ENCODE measurements at places on chromosomes 2 and 18.
A peak's percentile ranks its signal among the peaks of the same experiment; 100 is the strongest.

DNA sequence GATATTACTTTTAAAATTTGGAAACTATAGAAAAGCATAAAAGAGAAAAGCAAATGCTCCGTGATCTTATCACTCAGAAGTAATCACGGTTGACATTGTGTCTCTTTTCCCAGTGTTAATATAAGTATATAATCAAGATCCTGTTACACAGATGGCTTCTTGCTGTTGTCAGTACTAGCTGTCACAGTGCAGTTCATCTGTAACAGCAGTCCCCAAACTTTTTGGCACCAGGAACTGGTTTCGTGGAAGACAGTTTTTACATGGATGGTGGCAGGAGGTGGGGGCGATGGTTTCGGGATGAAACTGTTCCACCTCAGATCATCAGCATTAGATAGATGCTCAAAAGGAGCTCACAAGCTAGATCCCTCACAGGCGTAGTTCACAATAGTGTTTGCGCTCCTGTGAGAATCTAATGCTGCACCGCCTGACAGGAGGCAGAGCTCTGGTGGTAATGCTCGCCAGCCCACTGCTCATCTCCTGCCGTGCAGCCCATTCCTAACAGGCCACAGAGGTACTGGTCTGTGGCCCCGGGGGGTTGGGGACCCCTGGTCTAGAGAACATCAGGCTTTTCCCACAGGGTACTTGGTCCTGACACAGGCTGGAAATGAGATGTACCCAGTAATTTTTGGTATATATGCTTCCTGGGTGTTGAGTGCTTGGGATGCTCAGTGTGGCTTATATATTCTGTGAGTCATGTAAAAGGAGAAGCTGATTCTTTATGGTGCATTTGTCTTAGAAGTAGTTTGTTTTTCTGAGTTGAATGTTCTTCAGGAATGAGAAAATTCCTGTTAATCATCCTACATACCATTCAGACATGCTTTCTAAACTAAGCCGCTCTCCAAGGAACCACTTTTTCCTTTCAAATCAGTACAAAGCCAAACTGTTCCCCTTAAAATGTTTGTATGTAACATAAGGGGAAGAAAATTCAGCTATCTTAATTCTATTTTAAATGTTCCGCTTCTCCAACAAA is 121.8 kb downstream of the NCK2 start:
- no peak for DNase-seq

GRCh38 chr2:169386722-169387121 is 24.4 kb upstream of the LRP2 start:
- DNase-seq = no peak

DNA sequence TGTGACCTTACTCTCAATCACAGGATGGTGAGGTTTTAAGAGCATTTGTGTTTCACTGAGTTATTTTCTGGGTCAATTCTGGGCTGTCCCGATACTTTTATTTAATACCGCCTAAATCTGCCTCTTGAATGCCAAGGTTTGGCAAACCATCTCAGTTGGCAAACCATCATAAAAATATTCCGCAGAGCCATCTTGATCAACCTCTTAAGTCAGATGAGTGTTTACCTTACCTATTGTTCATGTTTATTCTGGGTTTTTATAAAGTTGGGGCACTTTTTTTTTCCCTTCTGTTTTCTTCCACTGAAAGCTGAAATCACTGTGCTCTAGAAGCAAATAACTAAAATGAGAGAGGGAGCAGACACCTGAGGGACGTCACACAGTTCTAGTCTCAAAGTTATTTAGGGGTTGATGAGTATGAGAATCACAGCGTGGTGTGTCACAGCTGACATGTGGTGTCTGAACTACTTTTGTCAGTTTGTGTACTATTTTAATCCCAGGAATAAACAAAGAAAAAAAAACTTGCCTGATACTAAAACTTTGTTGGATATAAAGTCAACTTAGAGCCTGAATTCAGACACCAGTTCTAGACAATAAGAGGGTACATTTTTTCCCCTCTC is 48.6 kb downstream of the ETAA1 start:
- DNase-seq = no peak

DNA sequence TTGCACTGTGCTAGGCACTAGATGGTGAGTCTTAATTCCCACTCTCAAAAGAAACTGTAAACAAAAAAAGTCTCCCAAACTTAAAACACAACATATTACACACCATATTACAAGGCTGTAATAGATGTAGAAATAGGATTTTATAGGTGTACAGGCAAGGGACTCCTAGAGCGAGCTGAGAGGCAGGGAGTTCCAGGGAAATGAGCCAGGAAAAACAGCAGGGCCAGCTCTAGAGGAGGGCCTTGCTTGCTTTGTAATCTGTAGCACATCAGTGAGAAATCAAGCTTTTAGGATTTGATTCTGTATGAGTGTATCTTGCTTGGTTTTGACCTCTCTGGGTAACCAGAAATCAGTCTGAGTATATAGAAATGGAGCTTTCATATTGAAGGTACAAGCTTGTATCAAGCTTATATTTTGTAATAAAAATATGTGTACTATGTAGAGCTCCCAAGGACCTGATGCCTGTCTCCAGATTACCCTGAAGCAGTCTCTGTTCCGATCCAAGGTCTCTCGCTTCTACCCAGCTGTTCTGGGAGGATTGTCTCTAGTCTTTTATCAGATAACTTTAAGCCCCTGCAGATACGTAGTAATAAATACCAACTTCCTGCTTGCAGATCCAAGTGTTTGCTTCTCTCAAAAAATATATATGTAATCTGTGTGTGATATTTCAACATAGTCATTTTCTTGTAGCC is 73.0 kb downstream of the MYO1B start:
- no peak for DNase-seq

DNA sequence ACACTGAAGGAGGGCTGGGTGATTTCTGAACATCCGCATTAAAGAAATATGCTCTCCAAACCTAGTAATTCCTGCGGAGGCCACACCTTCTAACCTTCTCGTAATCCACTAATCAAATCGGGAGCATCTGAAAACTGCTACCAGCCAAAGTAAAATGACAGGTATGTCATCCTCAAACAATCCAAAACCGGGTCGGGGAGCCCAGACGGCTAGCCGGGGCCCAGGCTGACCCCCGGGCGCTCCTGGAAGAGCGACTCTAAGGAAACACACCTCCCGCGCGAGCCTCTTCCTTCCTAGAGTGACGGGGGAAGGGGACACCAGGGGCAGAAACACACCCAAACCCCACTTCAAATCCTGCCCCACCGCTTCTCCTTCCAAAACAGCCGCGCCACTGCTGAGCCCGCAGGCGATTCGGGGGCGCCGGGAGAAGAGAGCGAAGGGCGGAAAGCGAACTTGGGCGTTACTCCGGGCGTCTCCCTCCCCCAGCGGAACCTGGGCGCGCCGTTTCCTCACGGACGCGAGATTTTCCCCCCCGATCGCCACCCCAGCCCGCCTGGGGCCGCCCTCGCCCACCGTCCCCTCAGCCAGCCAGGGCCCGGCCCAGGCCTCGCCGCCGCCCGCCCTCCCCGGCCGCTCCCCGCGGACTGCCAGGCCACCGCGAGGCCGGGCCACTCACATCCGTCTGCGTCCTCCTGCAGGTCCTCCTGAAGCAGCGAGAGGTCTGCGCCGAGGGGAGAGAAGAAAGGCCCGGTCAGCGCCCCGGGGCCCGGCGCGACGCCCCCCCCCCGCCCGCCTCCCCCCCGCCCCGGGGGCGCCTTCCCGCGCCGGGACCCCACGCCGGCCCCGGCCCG is 584 bp downstream of the PPP4R1 start:
- DNase-seq = peak; percentile 9

GRCh38 chr2:138013639-138014038 is 49.4 kb downstream of the HNMT start:
- no peak for DNase-seq

GRCh38 chr2:207352978-207353671 is 176.6 kb upstream of the CREB1 start:
- peak; percentile 15 for DNase-seq

DNA sequence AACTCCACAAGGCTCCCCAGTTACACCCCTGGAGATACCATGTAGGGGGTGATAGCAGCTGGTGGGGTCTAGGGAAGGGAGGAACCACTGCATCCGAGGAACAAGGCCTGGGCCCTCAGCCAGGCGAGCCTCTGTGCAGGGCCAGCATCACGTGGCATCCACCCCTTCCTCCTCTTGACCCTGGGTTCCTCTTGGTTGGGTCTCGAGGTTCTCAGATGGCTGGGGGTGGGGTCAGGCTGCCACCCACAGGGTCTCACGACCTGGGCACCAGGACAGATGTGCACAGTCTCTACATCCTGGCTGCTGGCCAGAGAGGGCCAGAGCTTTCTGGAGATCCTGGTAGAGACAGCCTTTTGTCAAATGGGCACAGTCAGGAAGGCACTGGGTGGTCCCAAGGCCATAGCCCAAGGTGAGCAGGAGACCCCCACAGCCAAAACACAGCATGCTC is 10.4 kb downstream of the HS6ST1 start:
- DNase-seq = no peak

- DNase-seq = no peak
These were observed 178.1 kb downstream of the RAB3GAP1 start for GRCh38 chr2:135230150-135230549.

DNA sequence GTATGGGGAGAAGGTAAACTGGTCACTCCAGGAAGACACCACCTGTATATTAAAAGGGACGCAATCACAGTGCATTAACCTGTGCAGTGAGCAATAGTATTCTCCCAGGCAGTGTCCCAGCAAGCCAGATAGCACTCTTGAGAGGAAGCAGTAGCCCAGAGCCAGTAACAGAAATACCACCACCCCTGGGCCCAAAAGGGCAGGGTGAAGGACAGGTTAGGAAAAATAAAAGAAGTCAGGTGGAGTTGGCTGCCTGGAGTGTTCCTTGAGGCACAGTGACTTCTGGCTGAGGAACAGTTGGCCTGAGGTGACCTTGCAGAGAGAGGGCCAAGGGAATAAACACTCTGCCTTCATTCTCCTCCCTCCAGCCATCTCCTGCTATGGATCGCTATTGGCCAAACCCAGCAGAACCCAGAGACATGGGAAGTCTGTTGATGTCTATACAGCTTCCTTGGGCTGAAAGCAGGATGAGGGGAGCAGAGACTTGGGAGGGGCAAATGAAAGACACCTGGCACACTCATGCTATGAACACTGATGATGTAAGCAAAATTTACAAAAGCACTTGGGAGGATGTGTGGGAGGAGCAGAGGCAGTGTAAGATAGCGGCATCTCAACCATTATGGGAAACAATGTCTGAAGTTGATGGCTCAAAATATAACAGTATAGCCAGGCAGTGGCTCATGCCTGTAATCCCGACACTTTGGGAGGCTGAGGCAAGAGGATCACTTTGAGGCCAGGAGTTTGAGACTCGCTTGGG is 7.5 kb downstream of the C18orf32 start:
- no peak for DNase-seq

- DNase-seq = no peak
These were observed 634 bp downstream of the PTPRM start for GRCh38 chr18:7567474-7568425.

DNA sequence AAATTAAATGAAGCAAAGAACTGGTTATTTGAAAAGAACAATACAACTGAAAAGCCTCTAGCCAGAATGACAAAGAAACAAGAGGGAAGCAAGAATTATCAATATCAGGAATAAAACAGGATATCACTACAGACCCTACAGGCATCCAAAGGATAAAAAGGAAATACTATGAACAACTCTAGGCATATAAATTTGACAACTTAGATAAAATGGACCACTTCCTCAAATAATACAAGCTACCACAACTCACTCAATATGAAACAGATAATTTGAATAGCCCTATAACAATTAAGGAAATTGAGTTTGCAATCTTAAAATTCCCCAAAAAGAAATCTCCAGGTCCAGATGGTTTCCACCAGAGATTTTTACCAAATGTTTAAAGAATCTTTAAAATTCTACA is 19.8 kb downstream of the RPRD1A start:
- no peak for DNase-seq

DNA sequence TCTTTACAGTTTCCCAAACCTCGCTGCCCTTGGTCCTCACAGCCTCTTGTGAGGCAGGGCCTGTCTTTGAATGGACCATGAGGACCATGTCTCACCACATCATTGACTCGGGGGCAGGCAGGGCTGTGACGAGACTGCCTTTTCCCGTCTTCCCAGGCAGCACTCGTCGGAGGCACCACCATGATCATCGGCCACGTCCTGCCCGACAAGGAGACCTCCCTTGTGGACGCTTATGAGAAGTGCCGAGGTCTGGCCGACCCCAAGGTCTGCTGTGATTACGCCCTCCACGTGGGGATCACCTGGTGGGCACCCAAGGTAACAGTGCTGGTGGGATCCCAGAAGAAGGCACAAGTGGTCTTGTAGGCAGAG is 45.7 kb upstream of the MAPRE3 start:
- no peak for DNase-seq

DNA sequence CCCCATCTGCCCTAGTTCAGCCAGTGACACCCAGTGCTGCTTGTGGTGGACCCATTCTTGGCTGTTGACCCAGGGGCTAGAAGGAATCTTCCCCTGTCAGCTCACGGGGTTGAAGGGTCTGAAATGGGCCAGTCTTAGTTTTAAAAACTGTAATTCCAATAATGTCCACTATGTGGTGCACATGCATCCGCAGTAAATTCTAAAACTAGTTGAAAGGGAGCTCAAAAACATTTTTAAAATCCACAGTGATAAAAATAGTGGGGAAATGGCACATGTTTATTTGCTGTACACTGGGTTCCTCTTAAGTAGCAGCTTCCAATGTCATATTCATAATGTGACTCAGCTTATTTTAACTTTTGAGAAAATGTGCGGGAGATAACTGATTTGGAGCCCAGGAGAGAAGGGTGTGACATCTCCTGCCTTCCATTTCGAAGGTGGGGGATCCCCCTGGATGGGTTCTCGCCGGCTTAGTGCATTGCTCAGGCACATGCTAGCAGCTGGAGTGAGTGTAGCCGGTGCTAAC is 32.8 kb downstream of the GRHL1 start:
- no peak for DNase-seq

DNA sequence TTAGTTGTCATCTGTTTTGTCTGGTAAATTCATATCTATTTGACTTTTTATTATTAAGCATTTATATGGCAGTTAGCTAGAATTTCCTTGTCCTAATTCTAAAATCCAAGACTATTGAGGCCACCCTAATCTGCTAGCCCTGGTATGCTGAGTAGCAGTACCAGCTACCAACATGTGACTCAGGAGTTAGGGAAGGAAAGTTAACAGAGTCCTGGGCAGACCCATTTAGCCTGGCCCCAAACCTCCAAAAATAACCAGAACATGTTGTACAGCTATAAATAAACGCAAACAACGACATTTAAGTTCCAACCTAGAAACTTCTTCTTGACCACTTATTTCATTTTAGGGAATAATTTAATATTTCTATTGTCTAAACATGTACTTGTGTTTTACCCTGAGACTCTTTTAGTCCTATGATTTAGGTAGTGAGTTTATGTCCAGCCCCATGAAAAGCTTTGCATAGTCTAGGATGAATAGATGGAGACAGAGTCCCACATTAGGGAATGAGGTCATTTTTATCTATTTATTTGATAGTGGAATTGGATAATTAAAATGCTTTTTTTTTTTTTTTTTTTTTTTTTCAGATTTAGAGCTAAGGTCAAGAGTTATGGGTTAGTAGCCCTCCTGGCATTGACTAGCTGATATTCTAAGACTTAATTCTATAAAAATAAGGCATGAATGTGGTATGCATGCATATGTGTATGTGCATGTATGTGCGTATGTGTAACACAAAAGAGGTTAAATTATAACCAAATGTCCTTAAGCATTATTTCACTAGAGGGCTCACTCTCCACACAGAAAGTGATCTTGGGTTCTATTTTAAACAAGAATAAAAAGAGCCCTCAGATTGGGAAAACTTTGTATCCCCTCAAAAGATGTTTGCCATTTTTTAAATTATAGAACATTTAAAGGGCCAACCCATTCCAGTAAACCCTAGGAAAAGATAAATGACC is 160.1 kb upstream of the MAPRE2 start:
- no peak for DNase-seq

GRCh38 chr2:22189893-22190480 is 1066.2 kb downstream of the TDRD15 start:
- no peak for DNase-seq
